Stimulated activated CD4-positive, alpha-beta T cell treated with anti-CD3 and anti-CD28 coated beads, Interleukin-12 subunit alpha, Interleukin-12 subunit beta, amount 100 ng/mL, for 4 hours (primary cell): ENCODE measurements at places on chromosomes 1 and 21.

DNA sequence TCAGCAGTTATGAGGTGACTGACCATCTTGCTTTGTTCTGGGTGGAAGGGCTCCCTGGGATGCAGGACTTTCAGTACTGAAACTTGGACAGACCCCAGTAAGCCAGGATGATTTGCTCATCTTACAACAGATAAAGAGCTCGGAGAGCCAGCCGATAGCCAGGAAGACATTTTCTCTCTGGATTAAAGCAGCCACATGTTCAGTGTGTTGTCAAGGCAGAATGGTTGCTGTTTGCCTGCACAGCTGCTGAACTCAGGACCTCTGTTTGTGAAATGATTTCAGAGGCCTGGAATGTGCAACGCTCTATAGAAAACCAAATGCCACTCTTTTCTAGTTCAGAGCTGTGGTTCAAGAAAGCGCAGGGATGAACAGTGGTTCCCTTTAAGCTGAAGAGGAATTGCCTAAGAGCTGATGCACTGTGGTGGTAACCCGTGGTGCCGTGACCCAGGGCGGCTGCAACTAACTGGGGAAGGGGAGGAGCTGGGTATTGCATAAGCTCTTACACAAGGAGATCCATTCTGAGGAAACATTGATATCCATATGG is 40.7 kb downstream of the CASQ2 start:
- no peak for DNase-seq

DNA sequence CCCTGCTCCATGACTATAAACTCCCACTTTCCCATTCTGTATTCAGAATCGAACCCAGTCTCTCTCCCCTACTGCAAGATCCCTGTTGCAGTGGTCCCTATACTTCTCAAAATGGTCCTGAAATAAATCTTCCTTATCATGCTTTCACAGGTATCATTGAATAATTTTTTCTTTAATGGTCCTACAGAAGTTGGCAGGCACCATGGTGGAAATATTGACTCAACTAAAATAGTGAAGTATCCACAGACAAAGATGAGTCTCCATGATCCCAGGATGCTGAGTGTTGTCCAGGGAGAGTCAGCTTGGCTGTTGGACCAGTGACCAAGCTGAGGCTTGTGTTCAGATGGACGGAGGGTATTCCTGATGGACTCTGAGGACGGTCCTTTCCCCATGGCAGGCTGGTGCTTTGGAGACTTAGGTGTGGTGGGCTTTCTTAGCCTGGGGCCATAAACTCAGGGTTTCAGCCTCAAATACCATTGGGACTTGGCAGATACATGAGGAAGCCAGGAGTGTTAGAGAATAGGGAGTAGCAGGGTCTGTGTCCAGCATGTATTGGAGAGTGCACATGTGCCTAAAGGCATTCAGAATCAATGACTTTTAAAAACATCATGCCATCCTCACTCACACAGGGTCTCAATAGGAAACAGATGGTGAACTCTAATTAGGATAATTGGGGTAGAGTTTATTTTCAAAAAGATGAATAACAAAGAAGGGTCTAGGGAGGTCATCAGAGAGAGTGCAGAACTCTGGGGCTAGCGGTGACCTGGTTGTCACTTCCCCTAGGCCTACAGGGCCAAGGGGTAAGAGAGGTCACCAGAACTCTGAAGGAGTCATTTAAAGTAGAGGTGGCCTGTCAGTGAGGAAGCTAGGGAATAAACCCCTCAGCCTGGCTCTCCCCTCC is 19.8 kb downstream of the TINAGL1 start:
- no peak for DNase-seq

- DNase-seq: no peak
Observed at GRCh38 chr21:44716984-44717383, 5.6 kb upstream of the TSPEAR start.

DNA sequence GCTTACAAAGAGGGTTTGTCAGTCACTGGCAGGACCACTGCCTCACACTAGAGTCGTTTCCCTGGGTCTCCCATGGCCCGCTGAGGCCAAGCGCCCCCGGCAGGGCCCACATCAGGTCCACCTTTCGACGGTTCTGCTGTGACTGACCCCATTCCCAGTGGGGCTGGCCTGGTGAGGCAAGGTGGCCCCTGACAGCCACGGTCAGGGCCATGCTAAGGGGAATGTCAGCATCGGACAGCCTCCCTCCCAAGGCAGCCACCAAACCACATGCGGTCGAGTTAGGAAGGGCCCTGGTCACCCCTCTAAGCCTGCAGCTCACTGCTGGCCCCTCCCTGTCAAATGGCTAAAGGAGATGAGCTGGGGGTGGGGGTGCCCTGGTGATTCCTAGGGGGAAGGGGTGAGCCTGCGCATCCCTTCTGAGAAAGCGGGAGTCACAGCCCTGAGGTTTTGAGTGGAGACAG is 2.9 kb upstream of the KIF17 start:
- no peak for DNase-seq

DNA sequence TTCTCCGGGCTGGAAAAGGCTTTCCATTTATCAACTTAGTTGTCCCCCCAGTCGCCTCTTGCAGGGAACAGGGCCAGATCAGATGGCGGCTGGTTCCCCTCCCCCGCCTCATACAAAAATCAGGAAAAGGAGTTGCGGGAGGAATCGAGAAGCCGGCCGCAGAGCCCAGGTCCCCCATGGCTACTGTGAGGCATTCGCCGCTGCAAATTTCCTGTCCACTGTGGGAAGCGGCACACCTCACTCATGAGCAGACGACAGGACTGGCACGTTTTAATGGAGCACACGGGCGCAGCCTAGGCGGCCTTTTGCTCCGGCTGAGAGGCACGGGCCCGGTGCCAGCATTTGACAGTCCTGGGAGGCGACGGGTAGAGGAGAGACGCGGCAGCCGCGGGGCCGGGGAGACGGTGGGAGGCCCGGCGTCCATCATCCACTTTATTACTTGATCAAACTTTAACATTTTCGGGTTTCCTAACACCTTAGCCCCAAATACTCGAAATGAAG is 1.1 kb downstream of the GNG4 start:
- DNase-seq: no peak

DNA sequence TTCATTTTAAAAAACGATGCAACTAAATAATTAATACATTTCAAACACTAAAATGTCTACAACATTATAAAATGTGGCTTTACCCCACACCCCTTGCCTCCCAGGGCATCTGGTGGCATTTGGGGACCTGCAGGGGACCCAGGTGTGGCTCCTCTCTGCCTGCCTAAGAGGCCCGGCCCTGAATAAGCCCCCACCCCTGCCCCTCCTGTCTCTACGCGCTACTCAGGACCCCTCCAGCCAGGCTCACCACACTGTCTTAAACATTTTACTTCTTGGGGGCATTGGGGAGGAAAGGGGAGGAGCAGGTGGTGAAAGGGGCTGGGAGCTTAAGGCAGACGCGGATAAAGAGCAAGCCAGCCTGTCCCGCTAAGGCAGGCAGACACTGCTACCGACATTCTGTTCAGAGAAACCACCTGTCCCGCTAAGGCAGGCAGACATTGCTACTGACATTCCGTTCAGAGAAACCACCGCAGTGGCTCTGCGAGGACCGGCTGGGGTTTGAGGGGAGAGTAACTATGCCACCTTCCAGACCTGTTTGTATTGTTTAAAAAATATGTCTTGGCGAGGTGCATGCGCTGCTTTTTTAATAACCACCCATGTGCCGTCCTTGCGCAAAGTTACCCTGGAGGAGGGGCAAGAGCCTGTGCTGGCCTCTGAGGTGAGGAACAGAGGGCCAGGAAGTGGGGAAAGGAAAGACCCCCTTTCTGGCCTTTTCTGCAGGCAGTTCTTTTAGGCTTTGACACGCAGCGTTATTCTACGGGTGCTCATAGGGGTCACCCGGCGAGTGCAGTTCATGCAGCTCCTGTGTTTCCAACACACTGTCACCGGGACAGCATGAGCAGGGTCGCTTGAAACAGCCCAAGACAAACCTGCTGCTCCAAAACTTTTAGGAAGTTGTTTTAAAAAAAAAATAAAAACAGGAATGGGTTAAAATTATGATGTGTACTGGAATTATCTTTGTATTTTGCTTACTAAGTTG is 51.3 kb upstream of the RIPK4 start:
- no peak for DNase-seq

DNA sequence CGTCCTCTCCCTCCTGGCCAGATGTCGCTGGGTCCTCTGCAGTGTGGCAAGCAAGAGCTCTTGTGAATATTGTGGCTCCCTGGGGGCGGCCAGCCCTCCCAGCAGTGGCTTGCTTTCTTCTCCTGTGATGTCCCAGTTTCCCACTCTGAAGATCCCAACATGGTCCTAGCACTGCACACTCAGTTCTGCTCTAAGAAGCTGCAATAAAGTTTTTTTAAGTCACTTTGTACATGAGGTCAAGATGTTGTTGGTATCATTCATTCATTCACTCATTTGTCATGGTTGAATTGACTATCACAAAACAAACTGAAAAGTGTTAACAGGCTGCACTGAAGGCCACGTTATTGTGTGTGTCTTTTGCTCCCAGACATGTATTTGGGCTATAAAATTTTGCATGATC is 8.2 kb upstream of the PADI6 start:
- no peak for DNase-seq

DNA sequence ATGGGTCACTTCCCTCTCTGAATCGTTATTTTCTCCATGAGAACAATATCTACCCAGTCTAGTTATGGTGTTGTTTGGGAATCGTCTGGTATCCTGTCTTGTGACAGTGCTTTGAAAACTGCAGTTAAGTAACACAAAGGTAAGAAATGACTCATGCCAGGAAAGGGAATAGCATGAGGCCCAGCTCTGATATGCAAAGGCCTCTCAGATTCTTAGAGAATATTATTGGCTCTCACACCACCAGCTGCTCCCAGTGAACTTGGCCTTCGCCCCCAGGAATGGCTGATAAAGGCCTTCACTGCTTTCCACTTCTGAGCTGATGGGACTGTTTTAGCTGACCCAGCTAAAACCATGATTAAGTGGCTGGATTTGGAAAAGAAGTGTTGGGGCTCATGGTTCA is 27.1 kb downstream of the NEK2 start:
- no peak for DNase-seq

DNA sequence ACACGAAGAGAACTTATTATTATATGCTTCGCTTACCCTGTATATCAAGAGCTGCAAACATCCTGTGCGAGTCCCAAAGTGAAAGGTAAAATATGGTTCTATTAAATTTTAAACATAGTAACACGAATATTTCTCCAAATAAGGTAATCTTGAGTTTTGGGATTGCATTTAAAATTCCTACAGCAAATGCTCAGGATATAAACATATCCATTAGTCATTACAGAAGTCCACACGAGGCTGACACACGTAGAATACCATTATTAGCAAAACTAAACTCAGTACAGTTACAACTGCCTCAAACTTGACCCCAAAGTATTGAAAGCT is 282 bp upstream of the LYPLAL1 start:
- DNase-seq: no peak

DNA sequence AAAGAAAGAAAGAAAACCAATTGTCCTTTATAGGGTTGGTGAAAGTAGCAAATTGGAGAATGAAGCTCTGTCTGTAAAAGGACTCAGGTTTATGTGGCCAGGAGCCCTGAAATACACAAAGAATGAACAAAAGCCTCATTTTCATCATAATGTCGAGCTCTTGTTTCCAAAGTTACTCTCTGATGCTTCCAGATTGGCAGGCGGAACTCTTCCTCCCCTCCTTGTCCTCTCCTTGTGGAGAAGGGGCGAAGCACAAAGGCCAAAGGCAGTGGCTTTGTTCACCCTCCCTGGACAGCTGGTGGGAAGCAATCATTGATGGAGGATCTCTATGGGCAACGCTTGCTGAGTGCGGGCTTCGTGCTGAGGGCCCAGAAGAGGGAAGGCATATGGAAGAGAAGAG is 5.6 kb downstream of the CA6 start:
- no peak for DNase-seq

DNA sequence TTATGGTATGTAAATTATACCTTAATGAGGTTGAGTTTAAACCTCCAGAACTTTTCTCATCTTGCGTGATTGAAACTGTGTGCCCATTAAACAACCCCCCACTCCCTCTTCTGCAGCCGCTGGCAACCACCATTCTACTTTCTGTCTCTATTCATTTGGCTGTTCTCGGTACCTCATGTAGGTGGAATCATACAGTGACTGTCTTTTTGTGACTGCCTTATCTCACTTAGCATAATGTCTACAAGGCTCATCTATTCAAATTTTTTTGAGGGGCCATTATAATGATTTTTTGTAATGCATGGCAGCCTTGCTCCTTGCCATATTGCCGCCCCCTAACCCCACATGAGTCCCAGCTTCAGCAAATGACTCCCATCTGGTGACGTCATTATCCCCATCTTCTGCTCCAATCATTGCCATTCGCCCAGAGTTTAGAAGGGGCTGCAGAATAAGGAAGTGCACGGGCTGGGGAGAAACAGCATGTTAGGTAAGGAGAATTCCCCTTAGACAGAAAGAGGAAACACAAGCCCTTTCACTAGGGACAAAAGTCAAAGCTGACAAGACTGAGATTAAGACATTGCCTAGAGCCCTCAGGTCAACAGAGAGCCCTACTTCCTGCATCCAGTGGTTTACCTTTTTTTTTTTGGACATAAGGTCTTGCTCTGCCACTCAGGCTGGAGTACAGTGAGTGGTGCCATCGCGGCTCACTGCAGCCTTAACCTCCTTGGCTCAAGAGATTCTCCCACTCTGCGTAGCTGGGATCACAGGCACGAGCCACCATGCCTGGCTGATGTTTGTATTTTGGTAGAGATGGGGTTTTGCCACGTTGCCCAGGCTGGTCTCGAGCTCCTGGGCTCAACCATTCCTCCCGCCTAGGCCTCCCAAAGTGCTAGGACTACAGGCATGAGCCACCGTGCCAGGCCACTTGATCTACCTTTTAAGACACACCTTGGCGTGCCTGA is 78.4 kb upstream of the ERRFI1 start:
- DNase-seq: no peak

DNA sequence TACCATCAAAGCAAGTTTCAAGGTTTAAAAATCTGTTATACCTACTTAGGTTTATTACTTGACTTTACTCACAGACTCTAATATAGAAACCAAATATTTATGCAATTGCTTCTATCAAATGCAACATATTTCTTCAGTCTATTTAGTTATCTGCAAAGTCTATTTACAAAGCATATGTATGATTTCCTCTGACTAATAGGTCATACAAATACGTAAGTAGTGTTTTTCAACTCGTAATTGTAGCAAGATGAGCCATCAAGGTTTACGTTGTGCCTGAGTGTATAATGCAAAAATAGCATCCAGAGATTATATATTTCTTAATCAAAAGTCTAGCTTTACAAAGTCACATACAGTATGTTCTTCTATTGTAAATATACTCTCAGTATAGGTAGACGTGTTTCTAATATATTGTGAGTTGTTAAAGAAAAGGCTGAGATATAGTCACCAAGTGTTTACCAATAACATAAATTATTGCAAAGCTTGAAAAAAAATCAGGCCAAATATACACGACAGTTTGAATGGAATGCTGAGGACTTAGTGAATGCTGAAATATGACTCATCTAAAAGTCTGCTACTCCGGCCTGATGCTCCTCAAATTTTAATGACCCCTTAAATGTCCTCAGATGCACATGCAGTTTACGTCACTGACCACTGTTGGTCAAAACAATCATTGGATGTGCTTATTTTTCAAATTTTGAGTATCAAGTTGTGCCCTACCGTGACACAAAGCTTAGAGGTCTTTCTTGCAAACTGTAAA is 48.4 kb downstream of the ADAMTS5 start:
- DNase-seq: no peak

- DNase-seq: no peak
Observed at GRCh38 chr21:36163750-36164741, 7.4 kb downstream of the DOP1B start.
